Fibroblast of skin of scalp (primary cell): ENCODE measurements at places on chromosomes 12 and 14.

GRCh38 chr12:56160193-56160763, 2.1 kb downstream of the MYL6 start:
- peak; percentile 34 for DNase-seq

- peak; percentile 15 for DNase-seq
Measured at GRCh38 chr12:115504306-115505290, 772.9 kb downstream of the MED13L start.

DNA sequence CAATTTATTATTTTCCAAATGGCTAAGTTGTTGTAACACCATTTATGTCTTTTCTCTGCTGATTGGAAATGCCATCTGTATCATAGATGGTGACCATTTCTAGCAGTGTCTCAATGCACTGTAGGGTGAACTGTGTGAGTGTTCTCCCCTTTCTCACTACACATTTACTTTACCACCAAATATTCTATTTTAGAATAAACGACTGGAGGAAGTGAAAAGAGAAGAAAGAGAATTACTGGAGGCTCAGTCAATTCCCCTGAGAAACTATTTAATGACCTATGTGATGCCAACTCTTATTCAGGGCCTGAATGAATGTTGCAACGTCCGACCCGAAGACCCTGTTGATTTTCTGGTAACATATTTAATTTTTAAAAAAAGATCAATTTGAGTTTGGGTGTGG, 15.5 kb upstream of the PAPOLA start:
- no peak for DNase-seq

DNA sequence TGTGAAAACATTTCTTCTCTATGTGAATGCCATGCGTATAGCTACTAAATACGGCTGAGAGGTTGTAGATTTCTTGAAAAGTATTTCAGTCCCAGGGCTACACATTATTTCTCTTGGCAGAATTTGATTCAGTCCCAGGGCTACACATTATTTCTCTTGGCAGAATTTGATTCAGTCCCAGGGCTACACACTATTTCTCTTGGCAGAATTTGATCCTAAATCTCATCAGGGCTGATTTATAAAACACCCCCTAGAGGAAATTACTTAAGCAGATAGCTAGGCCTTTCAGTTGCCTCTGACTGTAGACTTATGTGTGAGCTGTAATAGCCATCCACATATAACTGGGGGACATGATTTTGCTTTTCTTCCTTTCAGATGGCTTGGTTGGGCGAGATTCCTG, 50.4 kb downstream of the AK7 start:
- peak; percentile 36 for DNase-seq

DNA sequence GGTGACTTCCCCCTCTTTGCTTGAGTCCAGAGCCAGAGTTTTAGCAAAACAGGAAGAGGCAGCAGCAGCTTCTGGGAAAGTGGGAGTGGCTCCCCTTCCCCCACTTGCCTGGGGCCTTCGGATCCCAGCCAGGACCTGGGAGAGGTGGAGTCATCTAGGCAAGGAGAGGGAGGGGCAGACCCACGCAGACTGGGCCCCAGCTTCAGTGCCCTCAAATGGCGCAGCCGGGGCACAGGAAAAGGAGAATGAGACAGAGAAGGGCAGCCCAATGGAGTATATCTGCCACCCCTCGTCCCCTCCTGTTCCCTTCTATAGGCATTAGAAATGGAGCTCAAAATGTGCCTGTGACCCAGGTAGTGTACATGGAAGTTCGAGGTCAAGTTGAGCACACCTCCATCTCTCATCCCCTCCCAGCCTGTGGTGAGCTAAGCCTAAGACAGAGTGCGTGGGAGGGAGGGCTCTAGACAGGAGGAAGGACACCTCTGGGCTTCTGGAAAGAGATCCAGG, 9.3 kb upstream of the HDAC7 start:
- peak; percentile 85 for DNase-seq

DNA sequence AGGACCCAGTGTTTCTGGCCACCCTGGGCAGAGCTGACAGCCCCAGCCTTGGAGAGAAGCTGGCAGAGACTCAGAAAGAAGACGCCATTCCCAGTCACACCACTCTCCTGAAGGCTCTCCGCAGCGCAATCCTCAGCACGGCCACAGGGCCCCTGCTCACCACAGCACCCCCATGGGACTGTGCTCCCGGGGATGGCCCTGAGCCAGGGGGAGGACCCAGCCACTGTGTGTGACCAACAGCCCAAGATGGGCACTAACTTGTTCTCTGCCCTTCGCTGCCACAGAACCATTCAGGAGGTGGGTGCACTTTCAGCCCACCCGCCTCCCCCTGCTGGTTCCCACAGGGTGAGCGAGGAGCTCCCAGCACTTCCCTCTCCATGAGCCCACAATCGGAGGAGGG, 57.1 kb downstream of the CCNK start:
- peak; percentile 59 for DNase-seq

GRCh38 chr12:120659151-120659525, 18.7 kb downstream of the CABP1 start:
- no peak for DNase-seq

- DNase-seq: peak; percentile 91
Measured at GRCh38 chr14:68956724-68957123, 22.4 kb downstream of the ACTN1 start.

GRCh38 chr14:100334904-100335303, 11.8 kb downstream of the SLC25A47 start:
- DNase-seq: no peak

GRCh38 chr14:105879503-105879866, 353.1 kb downstream of the TMEM121 start:
- DNase-seq: no peak
